GF-D8 (cell line): ENCODE measurements at places on chromosomes 6 and 20.

GRCh38 chr6:54737247-54737646 lies 109.3 kb upstream of the FAM83B start:
- no peak for DNase-seq

- DNase-seq: no peak
Observed at GRCh38 chr6:52697903-52698302, 27.0 kb downstream of the TMEM14A start.

- DNase-seq: no peak
Observed at GRCh38 chr6:13488015-13488895, 855 bp upstream of the GFOD1 start.

DNA sequence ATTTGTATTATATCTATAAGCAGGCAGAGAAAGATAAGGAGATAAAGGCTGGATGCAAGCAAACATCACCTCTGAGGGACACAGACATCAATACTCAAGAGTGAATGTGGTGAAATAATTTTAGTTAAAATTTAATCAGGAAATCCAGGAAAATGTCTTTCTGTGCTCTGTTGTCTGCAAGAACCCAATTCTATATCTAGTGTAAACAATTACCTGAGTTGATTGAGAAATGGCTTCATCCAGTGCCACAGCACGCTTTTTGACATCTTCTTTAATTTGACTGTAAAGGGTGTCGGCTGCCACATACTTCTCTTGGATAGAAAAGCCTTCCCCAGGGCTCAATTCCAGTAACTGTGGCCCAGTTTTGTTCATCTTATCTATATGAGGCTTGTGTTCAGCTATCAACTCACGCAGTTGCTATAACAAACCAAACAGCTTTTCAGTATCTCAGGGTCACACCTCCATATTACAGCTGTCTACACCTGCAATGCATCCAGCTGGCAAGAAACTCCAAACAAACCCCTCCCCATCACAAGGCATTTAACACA lies 131.6 kb downstream of the DST start:
- DNase-seq: no peak

DNA sequence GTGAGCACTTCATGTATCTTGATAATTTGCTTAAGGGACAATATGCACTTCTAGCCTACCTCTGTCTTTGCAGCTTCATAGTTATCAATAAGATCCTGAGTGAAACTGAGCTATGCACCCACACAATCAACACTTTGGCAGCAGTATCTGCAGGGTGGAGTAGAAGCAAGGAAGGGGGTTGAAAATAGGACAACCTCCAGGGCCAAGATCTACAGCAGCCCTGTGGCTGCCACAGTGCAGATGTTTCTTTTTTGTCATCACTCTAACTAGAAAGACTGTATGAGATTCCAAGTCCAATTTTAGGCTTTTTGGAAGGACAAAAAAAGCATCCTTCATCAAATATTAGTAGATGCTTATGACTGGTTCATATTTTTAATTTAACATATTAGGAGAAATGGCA lies 336.1 kb upstream of the CITED2 start:
- no peak for DNase-seq

GRCh38 chr6:134097114-134097707 lies 44.8 kb upstream of the SLC2A12 start:
- DNase-seq: no peak

DNA sequence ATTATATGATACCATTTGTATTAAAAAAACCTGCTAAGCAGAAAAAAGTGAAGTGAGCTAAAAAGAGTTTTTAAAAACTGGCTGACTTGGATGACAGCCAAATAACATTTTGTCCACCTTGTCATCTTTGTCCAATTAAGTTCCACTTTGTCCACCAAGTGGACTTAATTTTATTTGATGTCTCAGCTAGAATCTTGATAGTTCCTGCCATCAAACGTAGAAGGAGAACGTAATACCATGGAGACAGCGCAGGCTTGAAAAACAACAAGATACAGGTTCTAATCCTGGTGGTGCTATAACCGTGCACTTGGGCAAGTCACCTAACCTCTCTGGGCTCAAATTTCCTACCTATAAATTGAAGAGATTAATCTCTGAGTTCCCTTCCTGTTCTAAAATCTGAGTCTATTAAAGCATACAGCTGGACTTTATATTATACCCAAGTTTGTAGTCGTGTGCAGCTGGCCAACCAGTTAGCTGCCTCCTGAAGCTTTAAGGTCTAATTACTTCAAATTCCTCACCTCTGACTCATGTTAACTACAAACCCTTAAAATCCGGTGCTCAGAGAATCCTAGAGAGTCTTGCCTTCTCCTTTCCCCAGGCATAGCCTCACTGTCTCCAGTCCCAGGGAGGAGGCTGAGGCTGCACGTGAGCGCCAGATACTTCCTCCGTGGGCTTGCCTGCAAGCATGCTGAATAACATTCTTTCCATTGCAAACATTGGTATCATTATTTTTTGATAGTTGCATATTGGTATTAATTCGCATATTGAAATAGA lies 16.8 kb downstream of the TMEM244 start:
- DNase-seq: no peak
